ENCODE measurements at places on chromosomes 5 and 9. TPM values are rescaled to one million over a fixed set of nuclear protein-coding genes. Genes with fewer than 3 reads are reported as not detected.

GPSM1 gene
- total RNA-seq = 24.6 TPM

ZNF366 gene
- total RNA-seq = 3.1 TPM

SH3RF2 gene
- total RNA-seq = 106 TPM

NEUROG1 gene
- total RNA-seq = not detected

BTNL3 gene
- 0.09 TPM for total RNA-seq

EGR1 gene
- 98.5 TPM for total RNA-seq

ORM1 gene
- total RNA-seq = 12.7 TPM

PCDHA12 gene
- 10.0 TPM for total RNA-seq

FGF10 gene
- 3.5 TPM for total RNA-seq

LHX3 gene
- total RNA-seq = not detected

ZNF300 gene
- 5.0 TPM for total RNA-seq

PAPPA gene
- total RNA-seq = 5.6 TPM

CCNI2 gene
- total RNA-seq = 8.4 TPM

Measured in mucosa of gallbladder (tissue), 1 donor.